Fibroblast of the aortic adventitia (primary cell): ENCODE measurements at places on chromosomes 3 and 15. TPM values are rescaled to one million over a fixed set of nuclear protein-coding genes. Genes with fewer than 3 reads are reported as not detected.

DNA sequence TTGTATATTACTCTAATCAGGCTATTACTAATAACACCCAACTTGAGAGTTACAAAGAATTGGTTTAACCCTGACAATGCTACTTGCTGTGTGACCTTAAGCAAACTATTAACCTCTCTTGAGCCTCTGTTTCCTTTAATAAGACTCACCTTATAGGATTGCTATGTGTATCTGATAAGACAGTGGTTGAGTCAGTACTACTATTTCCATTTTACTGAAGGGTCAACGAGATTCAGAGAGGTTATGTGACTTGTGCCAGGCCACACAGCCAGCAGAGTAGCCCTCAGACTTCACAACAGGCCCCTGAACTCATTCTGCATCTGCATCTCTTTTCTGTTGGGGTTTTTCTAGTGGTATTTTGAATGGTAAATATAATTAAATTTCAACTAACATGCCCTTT is 420.1 kb downstream of the MAGI1 start:
- no peak for DNase-seq

DNA sequence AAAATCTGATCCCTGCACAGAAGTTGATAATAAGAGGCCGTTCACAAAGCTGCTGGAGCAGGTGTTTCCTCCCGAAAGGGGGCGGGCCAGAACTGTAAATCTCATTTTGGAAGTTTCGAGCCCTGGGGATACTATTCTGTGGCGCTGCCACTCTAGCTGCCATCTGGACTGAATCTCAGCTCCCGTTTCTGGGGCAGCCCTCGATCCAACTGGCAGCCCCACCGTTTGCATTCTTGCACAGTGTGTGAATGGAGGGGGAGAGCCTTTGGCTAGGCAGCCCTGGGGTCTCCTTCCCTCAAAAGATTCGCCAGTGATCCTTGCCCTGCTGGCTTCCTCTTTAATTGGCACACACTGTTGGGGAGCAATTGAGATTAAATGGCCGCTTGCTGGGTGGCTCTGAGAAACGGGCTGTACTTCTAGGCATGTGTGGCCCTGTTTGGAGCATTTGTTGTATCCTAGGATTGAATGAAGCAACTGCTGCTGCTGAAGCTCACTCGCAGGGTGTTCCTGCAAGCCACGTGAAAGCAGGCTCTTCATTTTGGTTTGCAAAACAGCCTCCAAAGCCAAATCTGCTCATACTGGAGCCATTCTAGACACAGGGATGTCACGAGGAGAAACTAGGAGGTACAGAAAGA is 57.2 kb upstream of the TOPAZ1 start:
- no peak for DNase-seq

DNA sequence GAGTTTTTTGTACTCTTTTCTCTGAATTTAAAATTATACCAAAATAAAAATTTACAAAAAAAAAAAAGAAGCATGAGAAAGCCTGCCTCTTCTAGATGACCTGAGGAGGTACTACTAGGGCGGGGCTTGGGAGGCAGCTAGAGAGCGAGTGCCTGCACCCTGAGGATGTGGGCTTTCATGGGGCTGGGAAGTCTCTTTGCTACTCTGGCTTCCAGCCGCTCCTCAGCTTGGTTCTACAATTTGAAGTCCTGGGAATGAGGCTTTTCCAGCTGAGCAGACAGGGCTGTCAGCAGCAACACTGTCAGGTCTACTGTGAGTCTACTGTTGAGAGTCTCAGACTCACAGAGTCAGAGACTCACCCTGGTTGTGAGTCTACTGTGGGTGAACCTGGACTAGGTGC is 8.2 kb upstream of the PSTPIP1 start:
- no peak for DNase-seq

The SKOR1 gene
- total RNA-seq, result 0.08 and 0.09 TPM in 2 replicates

The CIB1 gene
- 12.8 and 32.3 TPM in 2 replicates for total RNA-seq

The ROPN1 gene
- not detected in 2 replicates for total RNA-seq

DNA sequence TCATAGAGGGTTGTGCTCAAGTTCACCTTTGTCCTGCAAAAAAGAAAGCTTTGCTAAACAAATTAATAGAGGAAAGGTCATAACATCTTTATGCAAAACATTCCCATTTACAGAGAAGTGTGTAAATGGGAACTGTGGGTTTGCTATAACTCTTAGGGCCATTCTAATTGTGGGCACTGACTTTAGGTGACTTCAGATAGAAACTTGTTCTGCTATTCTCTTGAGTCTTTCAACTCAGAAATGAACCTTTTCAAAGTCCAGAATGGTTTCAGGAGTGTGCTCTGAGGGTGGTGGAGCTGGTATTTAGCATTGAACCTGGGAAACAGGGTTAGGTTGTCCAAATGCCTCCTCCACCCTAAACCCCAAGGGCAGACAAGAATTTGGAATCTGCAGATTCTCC is 34.0 kb downstream of the SPTSSB start:
- no peak for DNase-seq

DNA sequence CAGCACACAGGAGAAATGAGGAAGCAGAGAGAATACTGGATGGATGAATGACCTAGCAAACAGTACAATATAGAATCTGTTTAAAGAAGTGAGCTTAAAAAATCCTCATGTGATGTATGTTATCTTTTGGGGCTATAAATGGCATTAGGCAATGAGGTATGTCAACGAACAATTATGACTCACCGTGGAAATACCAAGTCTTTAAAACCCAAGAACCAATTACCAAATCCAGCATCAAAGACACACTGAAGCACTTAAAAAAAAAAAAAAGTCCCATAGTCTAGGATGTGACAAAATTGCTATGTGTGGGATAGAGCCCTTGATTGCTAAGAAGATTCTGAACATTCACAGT is 36.3 kb upstream of the HERC1 start:
- DNase-seq, result no peak

The MESP2 gene
- total RNA-seq, result 1.3 and 2.9 TPM in 2 replicates

DNA sequence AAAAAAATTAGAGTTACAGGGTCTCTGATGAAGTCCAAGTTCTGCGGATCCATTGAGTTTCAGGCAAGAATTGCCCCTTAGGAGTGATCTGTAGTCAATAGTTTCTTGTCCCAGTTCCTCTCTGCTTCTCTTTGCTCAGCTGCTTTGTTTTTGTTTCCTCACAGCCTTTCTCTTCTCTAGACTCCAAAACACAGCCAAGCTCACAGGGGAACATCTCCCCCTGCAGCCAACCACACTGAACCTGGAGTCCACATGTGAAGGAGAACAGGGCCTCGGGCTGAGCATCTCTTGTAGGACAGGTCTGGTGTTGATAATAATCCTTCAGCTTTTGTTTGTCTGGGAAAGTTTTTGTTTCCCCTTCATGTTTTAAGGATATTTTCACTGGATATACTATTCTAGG is 202.6 kb upstream of the ATP10A start:
- DNase-seq, result no peak

GRCh38 chr3:64097920-64098319 is 74.6 kb upstream of the PSMD6 start:
- DNase-seq, result no peak

GRCh38 chr3:117602058-117602644 is 892.6 kb downstream of the TUSC7 start:
- DNase-seq, result no peak

The NIT2 gene
- 15.2 and 27.7 TPM in 2 replicates for total RNA-seq

DNA sequence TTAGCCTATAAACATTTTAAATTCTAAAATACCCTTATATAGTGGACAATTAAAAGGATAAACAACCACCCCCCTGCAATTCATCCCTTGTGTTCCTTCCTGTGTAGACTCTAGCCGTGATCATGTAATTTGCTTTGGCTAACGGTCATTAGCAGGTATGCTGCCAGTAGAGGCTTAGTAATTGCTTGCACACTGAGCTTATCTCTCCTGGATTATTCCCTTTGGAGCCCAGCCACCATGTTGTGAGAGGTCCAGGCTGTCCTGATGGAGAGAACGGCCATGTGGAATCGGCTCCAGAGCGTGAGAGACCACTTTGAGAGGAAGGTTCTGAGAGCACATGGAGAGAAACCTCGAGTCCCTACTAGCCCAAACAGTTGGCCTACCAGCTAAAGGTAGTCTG is 11.0 kb upstream of the BNC1 start:
- DNase-seq, result peak; percentile 53

The DAPK2 gene
- total RNA-seq, result 3.7 and 4.2 TPM in 2 replicates

The CLDN16 gene
- 0.09 TPM in 1 of 2 replicates, not detected in the other for total RNA-seq

- DNase-seq, result no peak
Measured at GRCh38 chr15:31461911-31462480, 135.4 kb downstream of the KLF13 start.

DNA sequence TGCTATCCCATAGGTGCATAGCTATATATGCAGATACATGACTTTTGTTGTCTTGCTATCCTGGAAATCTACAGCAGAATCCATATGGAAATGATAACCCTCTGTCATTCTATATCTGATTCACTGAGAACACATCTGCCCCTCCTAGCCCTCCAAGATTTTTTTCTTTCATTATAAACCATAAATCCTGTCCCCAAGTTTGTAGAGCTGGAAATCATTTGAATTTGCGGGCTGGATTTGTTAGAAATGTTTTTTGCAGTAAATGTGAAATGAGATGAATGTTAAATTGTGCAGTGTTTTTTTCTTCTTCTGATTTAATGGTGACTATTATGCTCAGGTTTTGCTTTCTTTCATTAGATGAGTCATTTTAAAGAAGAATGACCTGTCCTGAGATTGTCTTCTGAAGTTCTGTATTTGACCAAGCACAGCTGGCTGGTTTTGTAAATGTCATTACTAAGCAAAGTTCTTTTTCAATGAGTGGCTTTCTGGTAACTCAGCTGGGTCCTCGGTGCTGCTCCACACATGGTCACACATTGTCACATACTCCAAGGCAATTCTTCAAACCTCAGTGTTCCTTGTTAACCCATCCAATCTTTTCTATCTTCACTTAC is 25.3 kb upstream of the ABHD17C start:
- DNase-seq, result peak; percentile 60

DNA sequence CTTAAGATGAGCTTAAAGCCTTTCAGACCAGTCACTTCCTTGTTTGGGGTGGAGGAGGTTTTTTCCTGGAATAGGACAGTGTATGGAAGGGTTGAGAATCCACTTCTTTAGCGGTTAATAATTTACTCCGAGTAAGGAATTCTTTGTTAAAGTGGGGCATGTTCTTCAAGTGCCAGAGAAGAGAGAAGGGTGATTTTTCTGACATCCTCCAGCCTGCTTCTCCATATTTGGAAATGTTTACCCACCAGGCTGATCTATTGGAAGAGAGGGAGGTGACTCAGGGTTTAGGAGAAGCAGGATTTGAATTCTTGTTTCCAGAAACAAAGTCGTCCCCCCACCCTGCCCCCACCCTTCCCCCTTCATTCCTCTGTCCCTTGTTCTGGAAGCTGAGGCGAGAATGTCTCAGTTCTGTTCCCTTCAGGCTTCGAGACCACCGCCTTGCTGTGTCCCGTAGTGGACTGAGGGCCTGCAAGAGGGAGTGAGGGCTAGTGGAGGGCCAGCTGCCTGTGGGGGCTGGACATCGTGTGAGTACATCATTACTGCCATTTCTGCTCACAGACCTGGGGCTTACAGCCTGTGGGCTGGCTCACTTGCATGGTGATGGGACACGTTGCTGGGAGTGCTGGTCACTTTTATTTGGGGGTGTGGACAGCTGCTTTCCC is 58.5 kb downstream of the LPP start:
- peak; percentile 64 for DNase-seq

The DNAH12 gene
- 0.09 and 0.25 TPM in 2 replicates for total RNA-seq

The GXYLT2 gene
- 47.8 and 59.7 TPM in 2 replicates for total RNA-seq

DNA sequence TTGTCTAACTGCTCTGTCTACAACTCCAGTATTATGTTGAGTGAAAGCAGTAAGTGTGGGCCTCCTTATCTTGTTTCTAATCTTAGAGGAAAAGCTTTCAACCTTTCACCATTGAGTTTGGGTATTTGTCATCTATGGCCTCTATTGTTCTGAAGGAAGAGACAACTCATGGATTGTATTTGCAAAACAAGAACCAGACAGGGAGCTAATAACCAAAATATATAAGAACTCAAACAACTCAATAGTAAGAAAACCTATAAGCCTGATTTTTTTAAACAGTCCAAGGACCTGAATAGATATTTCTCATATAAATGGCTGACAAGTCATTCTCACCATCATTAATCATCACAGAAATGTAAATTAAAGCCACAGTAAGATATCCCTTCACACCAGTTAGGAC is 113.0 kb downstream of the TAFA4 start:
- DNase-seq, result no peak

DNA sequence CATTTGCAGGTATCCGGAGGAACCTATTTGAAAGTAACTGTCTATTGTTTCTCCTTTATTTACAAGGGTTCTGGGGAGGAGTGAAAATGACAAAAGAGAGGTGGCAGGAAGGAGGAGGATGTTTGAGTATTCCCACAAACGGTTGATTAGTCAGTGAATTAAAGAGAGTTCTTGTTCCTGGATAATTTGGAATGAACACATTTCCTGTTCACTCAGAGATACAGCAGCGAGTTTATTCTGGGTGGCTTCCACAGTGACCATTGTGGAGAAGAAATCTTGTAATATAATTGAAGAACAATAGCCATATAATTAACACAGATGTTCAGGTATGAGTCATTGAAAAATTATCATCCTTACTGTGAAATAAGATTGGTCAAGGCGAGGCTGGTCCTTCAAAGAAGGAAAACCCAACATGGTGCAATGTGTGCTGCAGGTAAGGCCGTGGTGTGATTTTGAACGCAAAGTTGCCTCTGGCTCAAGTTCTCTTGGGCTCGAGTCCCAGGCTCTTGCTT is 77.3 kb downstream of the NFKBIZ start:
- DNase-seq, result peak; percentile 83

- no peak for DNase-seq
Measured at GRCh38 chr15:37370941-37371340, 270.6 kb upstream of the MEIS2 start.

The BLM gene
- 3.8 and 12.2 TPM in 2 replicates for total RNA-seq

DNA sequence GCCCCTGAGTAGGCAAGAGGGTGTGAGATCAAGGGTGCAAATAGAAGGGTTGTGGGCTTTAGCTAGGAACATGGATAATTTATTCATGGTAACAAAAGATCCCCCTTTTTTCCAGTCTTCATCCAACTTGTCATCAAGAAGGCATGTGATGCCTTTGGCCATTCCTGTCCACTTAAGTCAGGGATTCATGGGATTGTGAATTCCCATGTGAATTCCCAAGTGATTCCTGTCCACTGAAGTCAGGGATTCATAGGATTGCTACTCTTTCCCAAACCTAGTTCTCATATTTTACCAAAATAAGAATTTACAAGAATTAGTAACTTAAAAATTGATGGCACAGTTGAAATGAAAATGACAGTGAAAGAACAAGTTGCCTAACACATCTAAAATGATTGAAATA is 40.8 kb downstream of the HMG20A start:
- DNase-seq, result peak; percentile 35

- no peak for DNase-seq
Measured at GRCh38 chr15:50110285-50110684, 8.7 kb downstream of the ATP8B4 start.
